ENCODE measurements at places on chromosomes 1 and 21.

GRCh38 chr1:160148121-160148520 lies 3.3 kb upstream of the ATP1A4 start:
- DNase-seq: no peak

- DNase-seq: no peak
Measured at GRCh38 chr1:24980836-24981630, 51.0 kb upstream of the RUNX3 start.

DNA sequence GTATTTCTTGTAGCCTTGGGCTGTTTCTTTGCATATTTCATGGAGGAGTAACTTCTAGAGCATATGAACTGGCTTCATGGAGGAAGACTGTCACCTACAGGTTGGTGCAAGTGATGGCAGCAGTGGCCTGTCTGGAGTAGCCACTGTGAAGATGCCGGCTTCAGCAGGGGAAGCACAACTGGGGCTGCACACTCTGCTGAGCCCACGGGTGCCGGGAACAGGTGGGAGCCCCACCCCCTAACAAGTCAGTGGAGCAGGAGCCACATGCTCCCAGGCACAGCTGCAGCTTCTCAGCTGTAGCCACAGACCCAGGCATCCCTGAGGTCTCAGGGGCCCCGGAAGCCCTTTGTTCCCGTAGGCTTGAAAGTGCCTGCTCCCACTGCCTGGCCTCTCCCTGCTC lies 43.2 kb upstream of the C1orf185 start:
- peak; percentile 12 for DNase-seq

- no peak for DNase-seq
Measured at GRCh38 chr21:42276526-42277154, 38.6 kb downstream of the TFF3 start.

GRCh38 chr1:225681231-225681630 lies 28.3 kb upstream of the ENAH start:
- no peak for DNase-seq

- no peak for DNase-seq
Measured at GRCh38 chr21:36247316-36248010, 72.5 kb upstream of the MORC3 start.

DNA sequence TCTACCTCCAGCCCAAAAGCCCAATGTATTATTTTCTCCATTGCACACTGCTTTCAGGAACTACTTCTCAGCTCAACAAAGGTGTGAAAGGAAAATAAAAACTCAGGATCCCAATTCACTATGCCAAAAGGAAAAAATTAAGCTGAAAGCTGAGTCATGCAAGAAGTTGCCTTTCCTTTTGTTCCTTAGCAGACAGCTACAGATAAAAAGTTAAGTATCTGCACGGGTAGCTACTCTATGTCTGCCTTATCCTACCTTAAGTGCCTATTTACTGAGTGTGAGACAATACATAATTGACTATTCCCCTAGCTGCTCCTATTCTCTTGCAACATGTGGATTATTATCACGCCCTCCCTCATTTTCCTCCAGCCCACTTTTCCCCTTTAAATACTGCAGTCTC lies 84.1 kb downstream of the ADCY10 start:
- no peak for DNase-seq

DNA sequence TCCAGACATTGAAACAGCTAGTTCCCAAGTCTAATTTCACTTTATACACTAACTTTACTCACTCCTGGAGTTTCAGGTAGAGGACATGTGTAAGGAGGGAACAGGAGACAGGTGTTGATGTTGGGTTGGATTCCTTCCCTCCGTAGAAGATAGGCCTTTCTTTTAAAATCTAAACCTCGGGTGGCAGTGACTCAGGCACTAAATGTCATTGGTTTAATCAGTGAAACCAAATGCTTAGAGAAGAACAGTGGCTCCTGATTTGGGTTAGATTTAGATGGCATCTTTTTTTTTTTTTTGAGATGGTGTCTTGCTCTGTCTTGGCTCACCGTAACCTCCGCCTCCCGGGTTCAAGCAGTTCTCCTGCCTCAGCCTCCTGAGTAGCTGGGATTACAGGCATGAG lies 7.2 kb downstream of the CAP1 start:
- DNase-seq: no peak

GRCh38 chr1:25245809-25246599 lies 1.2 kb downstream of the RSRP1 start:
- DNase-seq: no peak

GRCh38 chr1:230120921-230121381 lies 53.9 kb downstream of the GALNT2 start:
- no peak for DNase-seq

GRCh38 chr1:166843769-166844596 lies 4.7 kb downstream of the POGK start:
- no peak for DNase-seq

DNA sequence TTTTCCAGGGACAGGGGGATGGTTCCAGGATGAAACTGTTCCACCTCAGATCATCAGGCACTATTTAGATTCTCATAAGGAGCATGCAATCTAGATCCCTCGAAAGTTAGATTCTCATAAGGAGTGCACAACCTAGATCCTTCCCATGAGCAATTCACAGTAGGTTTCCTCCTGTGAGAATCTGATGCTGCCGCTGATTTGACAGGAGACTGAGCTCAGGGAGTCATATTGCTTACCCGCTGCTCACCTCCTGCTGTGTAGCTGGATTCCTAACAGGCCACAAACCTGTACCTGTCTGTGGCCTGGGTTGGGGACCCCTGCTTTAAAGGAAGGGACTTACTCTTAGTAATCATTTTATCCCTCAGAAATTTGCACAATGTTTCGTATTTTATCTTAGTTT lies 9.3 kb downstream of the CTH start:
- no peak for DNase-seq

- DNase-seq: no peak
Measured at GRCh38 chr1:119531606-119532323, 24.8 kb downstream of the HSD3B1 start.

- no peak for DNase-seq
Measured at GRCh38 chr1:92833840-92834239, 2.0 kb downstream of the RPL5 start.

Measured in Jurkat, Clone E6-1 (cell line).